ENCODE measurements at places on chromosomes 3 and 15.

DNA sequence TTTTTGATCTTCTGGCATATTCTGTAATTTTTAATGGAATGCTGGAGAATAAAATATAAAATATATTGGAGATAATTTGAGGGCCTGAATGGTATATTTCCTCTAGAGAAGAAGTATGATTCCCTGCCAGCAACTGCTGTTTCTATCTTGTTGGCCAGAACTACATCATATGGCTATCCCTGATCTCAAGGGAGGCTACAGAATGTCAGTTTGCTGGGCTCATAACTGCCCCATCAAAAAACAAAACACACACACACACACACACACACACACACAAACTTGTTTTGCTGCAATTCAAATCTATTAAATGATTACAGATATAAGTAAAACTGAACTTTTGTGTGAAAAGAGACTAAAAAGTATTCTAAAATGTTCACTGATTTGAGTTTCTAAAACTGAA, 51.0 kb downstream of the RASA2 start:
- DNase-seq, result no peak

DNA sequence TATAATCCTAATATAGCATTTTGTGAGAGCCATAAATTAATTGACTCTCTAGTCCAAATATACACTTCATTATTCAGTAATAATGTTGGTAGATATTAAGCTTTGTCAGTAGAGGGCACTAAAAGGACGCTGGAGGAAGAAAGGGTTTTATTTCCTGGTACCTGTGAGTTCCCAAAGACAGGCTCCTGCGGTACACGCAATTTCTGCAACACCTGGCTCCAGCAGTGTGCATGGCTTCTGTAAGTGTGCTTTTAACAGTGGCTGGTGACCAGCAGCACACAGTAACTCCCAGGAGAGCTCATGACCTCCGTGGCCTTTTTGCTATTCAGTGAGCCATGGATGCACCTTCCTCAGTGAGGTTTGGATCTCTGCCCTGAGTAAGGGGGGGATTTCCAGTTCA, 338.3 kb upstream of the ZNF385D start:
- no peak for DNase-seq

- DNase-seq, result no peak
These were observed 3.9 kb upstream of the ITIH3 start for GRCh38 chr3:52790741-52791140.

GRCh38 chr15:62119227-62119864, 45.7 kb downstream of the C2CD4B start:
- DNase-seq, result peak; percentile 41

GRCh38 chr3:31010491-31010890, 116.0 kb upstream of the GADL1 start:
- DNase-seq, result no peak

- DNase-seq, result no peak
These were observed 169.2 kb upstream of the SLC2A2 start for GRCh38 chr3:171195686-171196085.

DNA sequence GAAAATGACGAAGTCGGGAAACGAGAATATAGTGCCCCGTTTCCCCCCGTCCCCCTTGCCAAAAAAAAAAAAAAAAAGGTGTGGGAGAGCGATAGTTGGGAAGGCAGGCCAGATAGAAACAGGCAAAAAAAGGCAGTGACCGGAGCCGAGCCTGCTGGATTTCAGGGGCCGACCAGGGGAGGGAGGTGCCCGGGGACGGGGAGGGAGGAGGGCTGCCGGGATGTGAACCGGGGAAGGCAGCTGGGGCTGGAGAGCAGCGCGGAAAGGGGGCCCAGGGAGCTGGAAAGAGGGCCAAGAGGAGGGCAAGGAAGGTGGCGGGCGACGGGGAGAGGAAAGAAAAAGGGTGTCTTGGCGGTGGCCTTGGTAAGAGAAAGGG, 837 bp downstream of the LRRN1 start:
- no peak for DNase-seq

- DNase-seq, result peak; percentile 56
These were observed 76.7 kb upstream of the VGLL4 start for GRCh38 chr3:11720304-11720898.

DNA sequence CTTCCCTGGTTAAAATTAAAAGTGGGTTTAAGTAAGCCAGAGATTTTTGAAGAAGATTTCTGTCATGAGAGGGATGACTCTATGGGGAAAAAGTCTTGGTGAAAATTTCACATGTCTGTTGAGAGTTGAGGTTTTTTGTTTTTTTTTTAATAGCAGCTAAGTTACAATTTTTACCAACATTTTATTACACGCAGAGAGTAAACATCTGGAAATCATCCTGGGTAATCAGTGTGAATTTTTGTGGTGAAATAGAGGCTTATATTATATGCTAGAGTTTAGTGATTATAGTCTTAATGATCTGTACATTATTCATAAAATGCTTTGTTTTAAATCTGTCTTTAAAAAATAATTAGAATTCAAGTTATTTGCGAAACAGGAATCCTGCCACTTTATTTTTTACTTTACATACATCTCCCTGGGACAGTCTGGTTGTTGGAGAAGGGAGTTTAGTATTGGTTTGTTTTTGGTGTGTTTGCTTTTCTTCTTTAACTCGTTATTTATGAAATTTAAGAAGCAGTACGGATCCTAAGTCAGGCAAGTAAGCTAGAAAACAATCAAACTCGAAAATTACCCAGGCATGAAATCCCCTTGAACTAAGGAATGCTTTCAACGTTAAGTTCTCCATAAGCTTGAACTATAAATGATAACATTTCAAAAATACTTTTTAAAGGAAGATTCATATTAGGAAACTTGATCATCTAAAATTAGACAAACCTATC, 143.4 kb upstream of the TSC22D2 start:
- no peak for DNase-seq

- DNase-seq, result peak; percentile 28
These were observed 641 bp upstream of the VPS13C start for GRCh38 chr15:62060896-62061280.

GRCh38 chr3:172616031-172616461, 92.8 kb upstream of the TNFSF10 start:
- DNase-seq, result peak; percentile 14

- DNase-seq, result no peak
These were observed 265.4 kb downstream of the CGGBP1 start for GRCh38 chr3:87793337-87793877.

Data from CD4-positive, alpha-beta T cell treated with Interleukin-12 subunit alpha and Interleukin-12 subunit beta, for 1 hour (primary cell).